Esophagus muscularis mucosa (tissue), 4 donors: ENCODE measurements at places on chromosomes 1 and 21. TPM values are rescaled to one million over a fixed set of nuclear protein-coding genes. Genes with fewer than 3 reads are reported as not detected.

DNA sequence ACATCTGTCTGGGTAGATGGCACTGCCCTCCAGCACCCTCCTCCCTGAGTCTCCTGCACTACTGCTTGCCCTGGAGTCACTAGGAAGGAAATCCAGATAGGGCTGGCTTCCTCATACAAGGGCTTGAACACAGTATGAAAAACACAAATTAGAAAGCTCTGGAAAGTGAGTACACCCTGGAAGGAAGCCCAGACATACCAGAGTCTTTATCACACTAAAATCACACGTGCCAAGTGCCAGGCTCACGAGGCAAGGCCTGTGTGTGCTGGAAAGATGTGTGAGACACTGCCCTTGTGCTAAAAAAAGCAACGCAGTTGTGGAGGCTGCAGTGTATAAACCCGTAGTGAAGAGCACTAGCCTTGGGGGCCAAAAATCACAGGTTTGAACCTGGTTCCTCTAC lies 28.3 kb upstream of the S100A7 start:
- H3K4me3 ChIP-seq = no peak overlapping the region
- peaks cover 33% of the 10 kb centered on the region for H3K4me1 ChIP-seq
- no peak for DNase-seq
- H3K27ac ChIP-seq = peak overlapping the region; percentile 66
- no peaks in the 10 kb centered on the region for H3K36me3 ChIP-seq
- peaks cover 4% of the 10 kb centered on the region for H3K27me3 ChIP-seq

OR2L8 gene
- not detected for total RNA-seq

POGZ gene
- 63.3 TPM for total RNA-seq

- no peaks in the 10 kb centered on the region for H3K27me3 ChIP-seq
- H3K36me3 ChIP-seq = no peaks in the 10 kb centered on the region
- H3K27ac ChIP-seq = no peak overlapping the region
- DNase-seq = no peak
- H3K4me1 ChIP-seq = peaks cover 4% of the 10 kb centered on the region
Measured at GRCh38 chr1:204714194-204714860, 28.8 kb upstream of the LRRN2 start.
